GM23248 (cell line): ENCODE measurements at places on chromosomes 6 and 20.
A peak's percentile ranks its signal among the peaks of the same experiment; 100 is the strongest.

GRCh38 chr6:34798057-34798456, 6.2 kb downstream of the BLTP3A start:
- DNase-seq = no peak

GRCh38 chr6:85465762-85466161, 15.9 kb downstream of the NT5E start:
- DNase-seq = no peak

DNA sequence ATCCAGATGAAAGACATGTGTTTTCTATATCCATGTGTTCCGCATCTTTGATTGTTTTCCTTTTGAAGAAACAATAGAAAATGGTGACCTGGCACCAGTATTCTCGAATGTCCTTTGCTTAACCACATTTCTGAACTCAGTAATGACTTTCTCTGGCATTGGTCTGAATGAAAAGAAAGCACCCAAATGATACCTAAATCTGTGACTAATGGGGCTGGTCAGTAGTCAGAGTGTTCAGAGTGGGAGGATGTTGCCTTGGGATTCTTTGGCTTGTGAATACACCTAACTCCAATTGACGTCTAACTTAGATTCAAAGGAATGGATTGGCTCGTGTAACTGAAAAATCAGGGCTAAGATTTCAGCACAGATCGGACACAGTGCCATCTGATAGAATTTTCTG, 27.1 kb downstream of the PARD6B start:
- peak; percentile 77 for DNase-seq

- DNase-seq = peak; percentile 97
Measured at GRCh38 chr6:3341467-3341866, 82.7 kb downstream of the PSMG4 start.

DNA sequence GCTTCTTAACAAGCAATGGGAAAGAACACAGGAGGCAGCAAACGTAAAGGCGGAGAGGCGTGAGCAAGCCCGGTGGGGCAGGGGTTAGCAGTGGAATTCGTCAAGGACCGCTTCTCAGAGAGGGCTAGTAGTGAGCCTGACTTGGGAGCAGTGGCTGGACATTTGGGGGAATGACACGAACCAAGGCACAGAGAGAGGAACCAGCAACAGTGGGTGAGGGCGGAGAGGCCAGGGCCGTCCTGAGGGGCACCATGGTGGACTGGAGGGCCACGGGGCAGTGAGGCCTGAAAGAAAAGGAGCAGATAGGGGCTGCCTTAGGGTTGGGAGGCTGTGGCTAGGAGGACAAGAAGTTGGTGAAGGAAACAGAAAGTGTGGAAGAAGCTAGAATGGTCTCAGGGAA, 12.1 kb upstream of the ARID1B start:
- no peak for DNase-seq

DNA sequence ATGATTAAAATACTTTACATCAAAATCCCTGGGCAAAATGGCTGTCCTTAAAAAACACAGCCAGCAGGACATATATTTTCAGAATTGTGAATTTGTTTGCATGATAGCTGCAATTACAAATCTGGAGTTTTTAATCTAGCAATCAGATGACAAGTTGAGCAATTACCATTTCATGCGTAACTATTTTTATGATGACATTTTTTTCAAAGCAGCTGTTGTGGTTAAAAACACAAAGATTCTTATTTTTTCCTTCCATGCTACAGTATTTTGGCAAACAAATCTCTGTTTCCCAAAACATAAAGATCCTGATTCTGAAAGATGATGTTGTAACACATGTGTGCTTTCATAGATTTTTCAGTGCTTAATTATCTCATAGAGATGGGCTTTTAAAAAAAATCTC, 90.2 kb downstream of the PHACTR1 start:
- DNase-seq = peak; percentile 9

DNA sequence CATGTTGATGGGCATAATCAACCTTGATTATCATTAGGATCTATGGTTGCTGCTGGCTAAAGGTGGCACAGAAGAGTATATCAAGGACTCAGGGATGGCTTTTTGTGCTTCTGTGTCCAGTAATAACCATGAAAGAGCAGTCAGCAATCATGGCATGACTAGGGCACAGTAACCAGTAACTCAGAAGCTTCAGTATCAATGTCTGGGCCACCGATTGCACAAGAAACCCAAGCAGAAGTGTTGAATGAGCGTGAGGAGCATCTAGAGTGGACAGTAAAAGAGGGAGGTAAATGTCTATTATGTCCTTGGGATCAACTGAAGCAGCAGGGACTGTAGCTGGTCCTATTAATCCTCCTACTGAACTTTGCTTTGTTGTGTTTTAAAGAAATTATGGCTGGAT, 81.5 kb upstream of the F13A1 start:
- no peak for DNase-seq

- DNase-seq = no peak
Measured at GRCh38 chr6:4124351-4124750, 11.0 kb downstream of the ECI2 start.

- DNase-seq = no peak
Measured at GRCh38 chr20:1033751-1034414, 31.8 kb upstream of the RSPO4 start.

GRCh38 chr6:31394381-31394780, 9.0 kb upstream of the MICA start:
- DNase-seq = no peak

GRCh38 chr6:21441386-21441785, 152.2 kb upstream of the SOX4 start:
- no peak for DNase-seq

- no peak for DNase-seq
Measured at GRCh38 chr20:40100261-40100660, 588.8 kb downstream of the MAFB start.

- no peak for DNase-seq
Measured at GRCh38 chr20:17622851-17623508, 53.1 kb downstream of the DSTN start.

DNA sequence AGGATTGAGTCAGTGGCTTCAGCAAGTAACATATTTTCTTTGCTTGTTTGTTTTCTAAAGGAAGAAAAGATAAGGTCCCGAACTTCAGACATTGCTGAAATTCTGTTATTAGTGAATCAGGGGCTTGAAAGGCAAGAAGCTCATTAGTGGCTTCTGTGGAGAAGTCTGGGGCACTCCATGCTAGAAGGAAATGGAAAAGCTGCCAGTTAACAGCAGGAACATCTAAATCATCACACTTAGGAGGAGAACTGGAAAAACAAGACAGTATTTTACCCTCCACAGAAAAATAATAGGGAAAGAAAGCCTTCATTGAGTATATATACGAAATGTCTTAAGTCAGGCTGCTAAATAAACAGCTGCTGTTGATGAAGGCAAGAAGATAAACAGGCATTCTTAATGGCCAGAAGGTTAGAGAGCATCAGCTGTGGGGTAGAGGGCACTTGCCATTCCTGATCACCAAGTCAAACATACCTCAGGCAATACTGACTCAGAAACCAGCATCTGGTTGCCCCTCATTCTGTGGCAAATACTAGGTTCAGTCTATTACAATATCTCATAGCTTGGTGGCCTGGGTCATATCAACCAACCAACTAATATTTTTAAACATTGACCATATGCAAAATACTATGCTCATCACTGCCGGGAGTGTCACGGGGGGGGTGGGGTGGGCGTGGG, 143.2 kb upstream of the TENT5A start:
- peak; percentile 84 for DNase-seq

GRCh38 chr20:59731376-59731775, 127.0 kb downstream of the PHACTR3 start:
- no peak for DNase-seq

GRCh38 chr6:126091466-126091865, 105.1 kb downstream of the TRMT11 start:
- no peak for DNase-seq

- no peak for DNase-seq
Measured at GRCh38 chr6:28634411-28634760, 108.7 kb downstream of the GPX5 start.

- DNase-seq = no peak
Measured at GRCh38 chr6:24284006-24284405, 73.9 kb downstream of the DCDC2 start.

DNA sequence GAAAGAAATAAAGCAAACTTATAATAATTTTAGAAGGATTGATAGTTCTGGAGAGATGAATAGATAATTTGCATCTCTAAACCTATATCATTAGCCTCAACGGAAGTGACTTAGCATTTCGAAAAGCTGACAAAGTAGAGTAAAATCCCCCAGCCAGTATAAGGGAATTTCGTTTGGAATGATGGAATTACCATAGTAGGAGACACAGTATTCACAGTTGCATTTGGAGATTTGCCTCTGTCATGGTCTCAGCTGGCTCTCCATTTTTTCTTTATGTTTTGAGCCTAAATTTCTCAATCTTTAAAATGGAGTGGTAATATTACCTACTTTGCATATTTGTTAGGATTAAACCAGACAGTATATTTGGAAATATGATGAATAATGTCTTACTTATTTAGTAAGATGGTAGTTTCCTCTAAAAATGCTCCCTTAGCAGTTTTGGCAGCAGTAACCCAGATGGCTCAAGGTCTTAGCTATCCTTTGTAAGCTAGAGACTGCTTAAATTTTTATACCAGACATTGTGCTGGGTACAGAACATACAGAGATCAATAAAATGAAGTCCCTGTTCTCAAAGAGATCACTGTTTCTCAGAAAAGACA, 58.2 kb downstream of the SMAP1 start:
- peak; percentile 42 for DNase-seq

DNA sequence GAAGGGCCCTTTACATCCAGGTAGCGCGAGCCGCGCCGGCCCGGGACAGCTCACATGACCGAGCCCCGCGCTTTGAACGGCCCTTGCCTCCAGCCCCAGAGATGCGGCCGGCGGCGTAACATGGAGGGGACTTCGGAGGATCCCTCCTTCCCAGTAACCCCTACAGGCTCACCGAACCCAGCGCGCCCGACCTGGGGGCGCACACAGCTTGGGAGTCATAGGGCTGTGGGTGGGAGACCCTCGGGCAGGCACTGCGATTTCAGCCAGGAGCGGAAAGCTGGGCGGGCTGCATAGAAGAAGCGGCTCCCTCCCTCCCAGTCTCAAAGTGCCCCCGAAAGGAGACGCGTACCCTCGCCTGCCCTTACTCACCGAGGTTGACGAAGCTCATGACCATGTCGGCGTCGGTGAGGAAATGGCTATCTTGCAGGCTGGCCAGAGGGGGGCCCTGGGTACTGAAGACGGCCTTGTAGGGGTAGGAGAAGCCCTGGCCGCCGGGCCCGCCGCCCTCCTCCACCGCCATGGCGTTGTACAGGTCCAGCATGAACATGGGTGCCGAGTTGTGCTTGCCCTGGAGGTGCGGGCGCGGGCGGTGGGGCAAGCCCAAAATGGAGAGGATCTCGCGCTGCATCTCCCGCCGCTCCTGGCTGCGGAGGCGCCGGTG, 975 bp downstream of the BMP7 start:
- DNase-seq = no peak

DNA sequence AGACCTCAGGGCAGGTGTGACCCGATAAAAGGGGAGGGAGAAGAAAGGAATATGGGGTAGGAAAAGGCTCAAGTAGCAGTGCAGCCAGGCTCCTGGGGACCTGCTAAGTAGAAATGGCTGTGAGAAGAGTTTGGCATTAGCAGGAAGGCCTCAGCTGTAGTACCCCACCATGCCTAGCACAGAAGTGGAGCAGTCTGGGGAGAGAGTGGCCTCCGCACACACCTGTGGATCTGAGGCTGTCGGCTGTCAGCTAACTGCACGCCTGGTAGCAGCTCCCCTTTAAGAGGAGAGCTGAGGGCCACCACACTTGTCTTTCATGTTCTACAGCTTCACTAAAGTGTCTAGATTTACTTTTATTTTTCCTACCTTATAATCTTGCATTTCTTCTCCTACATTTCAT, 24.6 kb downstream of the PDE7B start:
- DNase-seq = no peak

DNA sequence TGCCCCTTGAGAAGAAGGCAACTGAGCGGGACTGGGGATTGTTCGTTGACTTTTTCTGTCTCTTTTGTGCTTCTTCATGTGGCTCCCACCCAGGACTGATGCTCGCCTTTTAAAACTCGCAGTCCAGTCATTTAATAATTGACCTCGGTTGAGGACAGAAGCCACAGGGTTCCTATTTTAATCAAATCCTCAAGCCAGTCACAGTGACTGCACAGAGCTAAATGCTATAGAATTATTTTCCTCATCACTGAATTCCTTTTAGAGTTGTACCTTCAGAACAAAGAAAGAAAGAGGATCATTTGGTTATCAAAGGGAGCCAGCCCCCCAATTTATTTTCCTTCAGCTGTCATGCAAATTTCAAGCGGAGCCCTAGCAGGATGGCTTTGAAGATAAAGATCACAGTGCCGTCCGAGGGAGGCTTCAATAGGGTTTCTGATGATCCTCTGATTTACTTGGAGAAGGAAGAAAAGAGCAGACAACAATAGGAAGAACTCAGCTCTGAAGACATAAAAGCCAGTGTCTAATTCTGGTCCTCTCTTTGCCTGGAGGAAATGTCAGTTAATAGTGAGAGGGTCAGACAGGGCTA, 186.6 kb downstream of the DOK5 start:
- DNase-seq = no peak
